ENCODE measurements at places on chromosomes 6 and 20.
A peak's percentile ranks its signal among the peaks of the same experiment; 100 is the strongest.

GRCh38 chr20:58470336-58471192, 44.6 kb downstream of the APCDD1L start:
- ATAC-seq, result no peak

DNA sequence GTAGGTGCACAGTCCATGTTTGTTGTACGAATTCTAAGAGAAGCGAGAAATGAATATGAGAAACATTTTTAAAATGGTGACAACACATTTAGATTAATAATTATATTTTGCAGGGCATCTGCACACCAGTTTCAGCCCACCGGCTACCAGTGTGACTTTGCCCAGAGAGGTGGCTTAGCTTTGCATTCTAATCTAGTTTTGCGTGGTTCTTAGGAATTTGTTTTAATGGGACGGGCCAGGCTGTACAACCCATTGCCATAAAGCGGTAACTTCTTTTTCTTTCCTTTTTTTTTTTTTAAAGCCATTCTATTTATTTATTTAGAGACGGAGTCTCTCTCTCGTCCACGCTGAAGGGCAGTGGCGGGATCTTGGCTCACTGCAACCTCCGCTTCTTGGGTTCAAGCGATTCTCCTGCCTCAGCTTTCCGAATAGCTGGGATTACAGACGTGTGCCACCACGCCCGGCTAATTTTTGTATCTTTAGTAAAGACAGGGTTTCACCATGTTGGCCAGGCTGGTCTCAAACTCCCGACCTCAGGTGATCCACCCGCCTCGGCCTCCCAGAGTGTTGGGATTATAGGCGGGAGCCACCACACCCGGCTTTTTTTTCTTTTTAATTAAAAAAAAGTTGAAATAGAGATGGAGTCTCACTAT, 829 bp downstream of the MANBAL start:
- no peak for ATAC-seq

DNA sequence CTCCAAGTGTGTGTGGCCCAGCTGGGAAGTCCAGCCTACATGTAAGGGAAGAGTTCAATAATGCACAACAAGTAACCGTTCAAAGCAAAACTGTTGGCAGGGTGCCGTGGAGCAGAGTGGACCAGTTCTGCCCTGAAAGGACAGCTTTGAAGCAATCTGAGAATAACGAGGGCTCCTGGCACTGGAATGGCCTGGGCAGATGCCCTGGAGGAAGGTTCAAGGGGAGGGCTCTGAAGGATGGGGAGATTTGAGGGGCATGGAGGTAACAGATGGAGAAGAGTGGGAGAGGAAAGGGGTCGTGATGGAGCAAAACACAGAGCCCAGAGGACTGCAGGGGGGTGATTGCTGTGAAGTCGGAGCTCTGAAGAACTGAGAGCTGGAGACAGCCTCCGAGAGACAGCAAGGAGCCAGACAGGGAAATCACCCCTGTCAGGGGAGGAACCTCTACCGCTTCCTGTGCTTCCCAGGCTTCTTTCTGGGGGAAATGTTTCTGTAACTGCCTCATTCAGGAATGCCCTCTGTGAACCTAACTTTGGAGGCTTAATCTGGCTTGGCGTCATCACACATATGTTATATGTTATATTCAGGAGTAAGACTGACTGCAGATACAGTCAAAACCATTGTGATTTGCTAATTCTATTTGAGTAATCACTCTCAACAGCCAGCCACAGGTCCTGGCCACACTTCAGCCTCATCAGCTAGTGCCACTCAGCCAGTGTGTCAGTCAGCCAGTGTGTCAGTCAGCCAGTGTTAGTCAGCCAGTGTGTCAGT, 41.2 kb downstream of the ZC3H12D start:
- ATAC-seq, result peak; percentile 63

DNA sequence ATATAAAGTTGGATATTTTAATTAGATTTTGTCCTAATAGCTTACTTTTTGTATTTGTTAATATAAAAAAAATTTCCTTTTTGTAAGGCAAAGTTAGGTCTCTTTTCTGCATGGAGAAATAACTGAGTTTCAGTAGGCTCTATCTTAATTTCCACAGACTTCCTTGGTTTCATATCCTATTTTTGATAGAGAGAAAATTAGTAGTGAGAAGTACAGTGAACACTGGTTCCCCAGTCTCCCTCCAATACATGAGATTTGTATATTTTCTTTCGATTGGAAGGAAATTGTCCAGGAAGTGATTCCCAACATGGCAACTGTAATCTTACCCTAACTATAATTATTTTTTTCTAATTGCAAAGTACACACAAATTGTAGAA, 26.4 kb downstream of the TRIM27 start:
- ATAC-seq, result no peak

GRCh38 chr20:9507544-9508239, 6.7 kb upstream of the LAMP5 start:
- ATAC-seq, result no peak

DNA sequence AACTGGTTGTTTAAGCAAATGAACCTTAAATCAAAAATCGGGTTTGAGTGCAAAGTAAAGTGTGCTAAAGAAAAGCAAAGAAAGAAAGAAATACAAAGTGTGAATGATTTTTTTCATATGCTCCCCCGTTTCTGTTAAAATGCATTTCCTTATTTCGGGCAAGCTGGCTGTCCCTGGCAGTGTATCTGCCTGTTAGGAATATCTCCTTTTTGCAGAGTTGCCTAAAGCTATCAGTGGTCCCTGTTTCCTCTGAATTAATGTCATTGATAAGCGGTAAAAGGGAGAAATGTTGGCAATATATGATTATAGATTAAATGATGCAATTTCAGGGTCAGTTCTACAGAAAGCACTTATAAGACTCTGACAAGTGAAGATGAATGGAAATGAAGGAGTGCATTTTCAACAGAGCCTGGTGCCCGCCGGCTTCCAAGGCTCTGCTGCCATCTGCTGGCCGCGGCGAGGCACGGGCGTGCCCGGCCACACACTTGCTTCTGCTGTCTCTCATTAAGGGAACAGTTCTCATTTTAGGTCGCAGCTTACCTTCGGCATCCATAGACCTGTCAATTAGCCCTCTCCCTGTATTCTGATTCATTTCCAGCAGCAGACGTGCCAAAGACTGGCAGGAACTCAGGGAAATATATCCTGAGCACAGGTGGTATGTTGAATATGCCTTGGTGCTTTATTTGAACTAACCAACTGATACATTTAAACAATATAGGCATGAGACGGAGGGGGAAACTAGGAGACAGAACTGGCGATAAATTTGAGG, 381.9 kb downstream of the C6orf118 start:
- peak; percentile 91 for ATAC-seq

DNA sequence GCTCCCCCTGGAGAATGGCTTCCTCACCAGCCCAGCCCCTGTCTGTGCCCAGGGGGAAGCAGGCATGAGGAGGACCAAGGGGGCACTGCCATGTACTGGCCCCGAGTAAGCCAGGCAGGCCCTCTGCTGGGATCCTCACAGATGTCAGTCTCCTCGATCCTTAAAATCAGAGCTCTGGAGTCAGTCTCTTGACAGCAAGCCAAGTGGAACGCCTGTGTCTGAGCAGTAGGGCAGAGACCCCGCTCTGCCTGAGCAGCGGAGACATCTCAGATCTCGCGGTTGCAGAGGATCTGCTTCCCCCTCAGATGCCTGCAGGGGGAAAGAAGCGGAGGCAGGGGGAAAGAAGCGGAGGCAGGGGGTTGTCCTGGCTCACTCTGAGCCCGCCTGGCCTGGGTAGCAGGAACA, 92.6 kb downstream of the SNX5 start:
- peak; percentile 9 for ATAC-seq
